ENCODE measurements at places on chromosomes 11 and 22.

- no peak for DNase-seq
These were observed 38.4 kb downstream of the NF2 start for GRCh38 chr22:29641700-29642330.

GRCh38 chr11:64661146-64661545 is 61.9 kb downstream of the NRXN2 start:
- peak; percentile 66 for DNase-seq

DNA sequence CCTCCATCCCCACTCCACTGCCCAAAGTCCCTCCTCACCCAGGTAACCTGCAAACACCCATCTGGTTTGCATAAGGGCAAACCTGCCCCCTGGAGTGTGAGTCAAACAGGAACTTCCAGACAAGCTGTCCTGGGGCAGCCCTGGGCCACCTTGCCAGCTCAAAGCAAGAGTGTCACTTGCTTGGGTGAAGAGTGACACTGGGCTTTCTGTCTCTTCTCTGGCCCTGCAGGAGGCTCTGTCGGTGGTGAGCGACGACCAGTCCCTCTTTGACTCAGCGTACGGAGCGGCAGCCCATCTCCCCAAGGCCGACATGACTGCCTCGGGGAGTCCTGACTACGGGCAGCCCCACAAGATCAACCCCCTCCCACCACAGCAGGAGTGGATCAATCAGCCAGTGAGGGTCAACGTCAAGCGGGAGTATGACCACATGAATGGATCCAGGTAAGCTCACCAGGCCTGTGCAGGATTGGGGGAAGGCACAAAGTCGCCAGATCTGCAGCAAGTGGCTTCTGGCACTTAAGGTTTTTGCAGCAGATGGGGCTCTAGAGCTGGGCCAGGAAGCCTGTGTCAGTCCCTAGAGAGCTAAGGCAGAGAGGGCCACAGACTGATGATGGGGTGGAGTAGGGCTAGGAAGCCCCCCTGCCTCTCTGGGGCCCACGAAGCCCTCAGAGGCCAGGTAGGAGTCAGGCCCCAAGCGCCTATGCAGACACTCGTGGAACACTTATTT is 64.2 kb downstream of the FLI1 start:
- no peak for DNase-seq

DNA sequence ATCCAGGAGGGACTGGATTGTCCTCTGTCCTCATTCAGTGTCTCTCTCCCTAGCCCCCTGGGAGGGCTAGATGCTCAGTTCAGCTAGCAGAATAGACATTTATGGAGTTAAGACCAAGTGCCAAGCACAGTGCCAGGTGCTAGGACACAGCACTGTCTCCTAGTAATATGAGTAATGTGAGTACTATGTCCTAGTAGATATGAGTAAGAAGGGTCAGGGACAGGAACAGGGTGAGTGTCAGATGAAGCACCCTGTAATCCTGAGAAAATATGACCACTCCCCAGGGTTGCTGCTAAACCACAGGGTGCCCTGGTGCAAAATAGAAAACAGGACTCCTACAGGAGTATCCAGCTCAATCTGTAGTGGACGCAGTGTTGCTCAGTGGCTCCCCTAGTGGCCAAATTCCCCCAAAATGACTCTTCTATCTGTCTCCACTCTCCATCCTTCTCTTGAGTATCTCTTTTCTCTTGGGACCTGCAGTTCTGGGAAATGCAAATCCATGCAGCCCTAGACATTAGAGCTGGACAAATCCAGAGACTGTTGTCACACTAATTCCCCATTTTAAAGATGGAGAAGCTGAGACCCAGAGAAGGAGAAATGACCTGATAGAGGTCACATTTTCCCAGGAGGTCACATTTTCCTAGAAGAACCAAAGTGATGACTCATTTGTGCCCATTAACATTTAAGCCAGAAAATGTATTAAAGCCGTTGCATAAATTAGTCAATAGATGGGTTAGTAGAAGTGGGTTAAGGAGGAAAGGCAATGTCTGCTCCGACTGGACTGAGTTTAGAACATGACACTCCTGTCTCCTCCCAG is 214.3 kb downstream of the NXPE2 start:
- no peak for DNase-seq

- DNase-seq = no peak
These were observed 3.6 kb downstream of the CCDC85B start for GRCh38 chr11:65894034-65894591.

- peak; percentile 56 for DNase-seq
These were observed 6.0 kb upstream of the OR5B21 start for GRCh38 chr11:58513747-58514367.

- no peak for DNase-seq
These were observed 62.7 kb downstream of the CSTPP1 start for GRCh38 chr11:46999217-46999616.

DNA sequence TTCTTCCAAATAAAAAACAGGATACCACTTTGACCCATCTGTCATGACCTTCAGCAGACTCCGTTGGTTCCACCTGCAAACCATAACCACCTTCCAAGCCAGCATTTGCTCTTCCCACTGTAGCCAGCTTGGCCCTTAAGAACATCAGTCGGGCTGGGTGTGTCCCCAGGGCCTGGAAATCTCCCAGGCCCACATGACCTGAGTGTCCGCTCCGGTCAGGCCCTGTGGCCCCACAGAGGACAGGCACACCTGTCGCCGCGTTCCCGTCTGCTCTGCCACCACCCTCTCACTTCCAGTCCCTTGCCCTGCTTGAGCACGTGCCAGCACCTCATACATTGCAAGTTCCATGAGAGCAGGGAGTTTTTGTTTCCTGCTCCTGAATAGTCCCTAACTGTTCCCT is 65.7 kb upstream of the PITPNB start:
- DNase-seq = no peak

DNA sequence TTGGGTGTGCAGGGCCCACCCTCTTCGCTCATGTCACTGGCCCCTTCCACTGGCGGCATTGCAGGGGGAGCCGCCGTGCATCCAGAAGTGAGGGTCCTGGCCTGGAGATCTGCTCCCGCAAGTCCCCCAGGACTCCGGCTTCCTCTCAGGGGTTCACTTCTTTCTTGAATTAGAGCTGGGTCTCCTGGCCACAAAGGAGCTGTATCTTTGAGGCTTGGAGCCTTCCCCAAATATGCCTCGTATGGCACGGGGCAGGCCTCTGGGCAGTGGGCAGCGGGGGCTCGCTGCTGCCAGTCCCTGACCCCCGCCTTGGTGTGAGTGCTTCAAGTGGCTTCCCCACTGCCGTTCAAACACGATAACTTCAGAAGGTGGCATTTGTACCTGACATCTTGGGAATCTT is 7.4 kb upstream of the IFITM3 start:
- no peak for DNase-seq

- DNase-seq = no peak
These were observed 1.3 kb upstream of the ZNF70 start for GRCh38 chr22:23752090-23752691.

DNA sequence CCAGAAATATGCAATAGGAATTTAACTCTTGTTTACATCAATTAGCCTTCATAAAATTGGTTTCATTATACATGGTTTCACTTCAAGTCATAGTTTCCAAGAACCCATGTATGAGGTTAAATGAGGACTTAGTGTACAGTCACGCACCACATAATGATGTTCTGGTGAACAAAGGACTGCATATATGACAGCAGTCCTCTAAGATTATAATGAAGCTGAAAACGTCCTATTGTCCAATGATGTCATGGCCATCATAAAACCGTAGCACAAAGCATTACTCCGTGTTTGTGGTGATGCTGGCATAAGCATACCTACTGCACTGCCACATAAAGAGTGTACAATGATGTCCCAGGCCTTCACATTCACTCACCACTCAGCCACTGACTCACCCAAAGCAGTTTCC is 31.1 kb downstream of the SMCO4 start:
- DNase-seq = no peak

DNA sequence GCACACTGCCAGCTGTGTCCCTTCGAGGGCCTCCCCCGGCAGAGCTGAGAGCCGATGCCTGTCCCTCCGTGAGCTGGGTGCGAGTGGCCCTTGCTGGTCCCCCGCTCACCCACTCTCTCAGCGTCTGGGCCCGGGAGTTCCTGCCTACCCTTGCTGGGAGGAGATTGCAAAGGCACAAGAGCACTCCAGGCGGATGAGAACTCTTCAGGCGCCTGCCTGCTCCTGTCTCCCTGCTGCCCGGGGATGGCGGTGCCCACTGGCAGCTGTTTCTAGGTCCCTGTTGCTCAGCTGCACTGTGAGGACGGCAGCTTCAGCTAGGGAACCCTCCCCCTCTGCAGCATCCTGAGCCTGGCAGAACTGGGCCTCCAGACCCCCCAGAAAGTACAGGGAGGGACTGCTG is 61.1 kb downstream of the FLRT1 start:
- no peak for DNase-seq

DNA sequence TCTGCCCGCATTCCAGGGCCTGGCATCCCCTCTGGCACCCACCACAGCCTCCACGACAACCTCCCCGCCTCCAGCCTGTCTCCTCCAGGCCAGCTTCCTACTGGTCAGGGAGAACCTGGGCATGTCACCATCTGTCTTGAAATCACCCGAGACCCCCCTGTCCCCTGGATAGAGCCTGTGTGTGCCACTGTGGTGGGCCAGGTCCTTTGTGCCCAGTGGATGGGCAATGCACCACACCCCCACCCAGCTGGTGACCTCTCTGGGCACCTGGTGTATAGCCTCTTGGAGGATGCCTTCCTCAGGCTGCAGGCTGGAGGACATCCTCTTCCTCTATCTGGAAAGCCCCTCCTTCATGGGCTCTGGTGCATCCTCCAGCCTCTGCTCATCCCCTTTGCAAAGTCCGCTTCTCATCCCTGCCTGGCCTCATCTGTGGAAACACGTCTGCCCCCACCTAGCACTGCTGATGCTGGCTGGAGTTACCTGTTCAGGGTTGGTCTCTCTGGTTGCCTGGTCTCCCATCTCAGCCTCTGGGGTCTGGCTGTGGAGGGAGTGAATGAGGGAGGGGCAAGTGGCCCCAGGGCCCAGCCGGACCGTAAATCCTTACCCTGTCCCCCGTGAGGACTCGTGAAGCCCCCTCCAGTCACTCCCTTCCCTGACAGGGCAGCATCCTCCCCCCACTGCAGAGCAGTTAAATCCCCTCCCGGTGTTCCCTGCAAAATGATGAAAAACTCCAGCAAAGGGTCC is 589.6 kb downstream of the TBC1D22A start:
- no peak for DNase-seq

DNA sequence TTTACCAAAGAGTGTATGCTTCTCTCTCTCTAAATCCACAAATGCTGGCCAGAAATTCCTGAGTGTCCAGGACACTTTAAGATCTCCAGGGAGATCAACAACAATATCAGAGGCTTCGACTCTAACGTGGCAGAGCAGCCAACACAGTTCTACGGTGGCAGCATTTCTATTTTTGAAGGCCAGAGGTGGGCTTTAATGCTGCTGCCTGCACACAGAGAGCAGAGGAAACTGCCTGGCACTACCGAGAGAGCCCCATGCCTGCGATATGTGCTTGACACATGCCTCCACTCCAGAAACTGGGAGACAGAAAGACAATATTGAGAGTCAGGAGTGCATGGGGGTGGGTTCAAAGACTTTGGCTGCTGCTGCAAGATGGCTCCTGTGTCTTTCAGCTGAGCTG is 48.8 kb upstream of the GALNT18 start:
- DNase-seq = no peak

- no peak for DNase-seq
These were observed 10.7 kb downstream of the PRPF19 start for GRCh38 chr11:60895687-60896086.

DNA sequence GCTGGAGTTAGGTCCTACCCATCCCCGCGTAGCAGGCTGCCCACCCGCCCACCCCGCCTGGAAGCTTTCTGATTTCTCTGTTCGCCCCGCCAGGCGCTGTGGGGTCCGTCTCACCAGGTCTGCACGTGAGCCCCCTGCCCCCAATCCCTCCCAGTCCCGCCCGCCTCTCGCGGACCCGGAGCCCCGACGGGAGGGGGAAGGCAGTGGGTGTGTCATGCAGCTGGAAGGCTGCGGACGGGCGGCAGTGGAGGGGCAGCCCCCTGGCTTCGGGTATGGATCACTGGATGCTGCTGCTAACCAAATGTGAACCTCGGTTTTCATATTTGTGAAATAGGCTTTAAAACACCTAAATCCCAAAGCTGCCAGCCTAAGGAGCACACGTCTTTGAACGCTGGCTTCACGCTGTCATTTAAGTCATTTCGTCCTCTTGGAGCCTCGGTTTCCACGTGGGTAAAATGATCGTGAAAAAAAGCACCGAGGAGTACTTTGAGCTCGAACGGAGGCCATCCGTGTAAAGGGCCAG is 568 bp upstream of the BIK start:
- DNase-seq = no peak

DNA sequence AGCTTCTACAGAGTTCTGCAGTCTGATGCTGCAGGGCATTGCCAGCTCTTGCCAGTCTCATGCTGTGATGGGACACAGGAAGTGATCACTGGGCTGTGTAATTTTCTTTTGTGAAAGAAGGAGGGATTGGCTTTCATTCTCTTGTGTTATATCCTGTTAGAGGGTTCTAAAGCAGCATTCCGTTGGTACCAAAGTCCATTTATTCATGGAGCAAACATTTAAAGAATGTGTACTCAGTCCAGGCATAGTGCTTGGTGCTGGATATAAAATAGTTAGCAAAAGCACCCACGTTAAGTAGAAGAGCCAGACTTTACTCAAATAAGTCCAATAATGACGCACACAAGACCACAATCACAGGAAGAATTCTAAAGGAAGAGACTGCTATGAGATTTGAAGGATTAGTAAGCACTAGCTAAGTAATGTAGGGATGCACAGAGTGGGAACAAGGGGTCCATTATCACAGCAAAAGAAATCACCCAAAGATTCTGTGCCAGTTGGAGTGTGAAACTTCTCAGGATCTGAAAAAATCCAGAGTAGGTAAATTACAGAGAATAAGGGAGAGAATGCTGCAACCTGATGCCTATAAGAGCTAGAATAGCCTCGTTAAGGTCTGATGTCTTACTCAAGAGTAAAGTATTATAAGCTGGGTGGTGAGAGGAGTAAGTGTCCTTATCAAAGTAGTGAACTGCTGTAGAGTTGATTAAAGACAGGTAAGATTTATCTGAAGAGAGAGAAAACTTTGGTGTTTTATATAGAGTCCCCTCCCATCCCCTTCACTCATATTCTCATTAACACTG is 728.3 kb downstream of the METTL15 start:
- DNase-seq = peak; percentile 96

DNA sequence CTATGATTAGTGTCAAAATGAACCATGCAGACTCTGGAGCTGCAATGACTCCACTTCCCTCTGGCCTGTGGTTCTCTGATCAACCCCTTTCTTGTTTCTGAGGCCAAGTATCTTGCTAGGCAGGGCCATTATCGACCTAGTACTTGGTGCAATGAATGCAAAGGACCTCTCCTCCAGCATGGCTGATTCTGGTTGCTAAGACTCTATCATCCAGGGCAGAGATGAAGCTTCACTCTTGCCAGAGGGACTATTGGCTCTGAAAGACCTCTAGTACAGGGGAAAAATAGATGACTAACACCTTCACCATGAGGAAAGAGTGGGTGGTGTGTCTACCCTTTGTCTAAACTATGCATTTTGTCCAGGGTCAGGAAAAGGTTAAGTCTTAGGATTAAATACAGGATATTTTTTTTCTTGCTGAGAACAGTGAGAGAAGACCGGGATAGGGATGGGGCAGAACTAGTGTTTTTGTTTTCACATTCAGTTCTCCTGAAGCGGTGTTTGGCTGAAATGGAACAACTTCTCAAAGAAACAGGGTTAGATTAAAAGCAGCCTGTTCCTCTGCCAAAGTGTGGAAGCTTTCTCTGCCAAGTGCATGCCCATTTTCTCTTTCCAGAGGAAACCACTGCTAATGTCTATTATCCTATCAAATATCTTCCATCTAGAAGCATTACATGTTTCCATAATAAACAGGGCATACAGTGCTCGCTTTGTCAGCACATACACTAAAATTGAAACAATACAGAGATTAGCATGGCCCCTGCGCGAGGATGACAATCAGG is 5.0 kb upstream of the MTFP1 start:
- DNase-seq = no peak
